ENCODE measurements at places on chromosomes 5 and 9. TPM values are rescaled to one million over a fixed set of nuclear protein-coding genes. Genes with fewer than 3 reads are reported as not detected.

GRCh38 chr5:154238776-154239481 is 48.4 kb downstream of the GALNT10 start:
- no peak for DNase-seq

DNA sequence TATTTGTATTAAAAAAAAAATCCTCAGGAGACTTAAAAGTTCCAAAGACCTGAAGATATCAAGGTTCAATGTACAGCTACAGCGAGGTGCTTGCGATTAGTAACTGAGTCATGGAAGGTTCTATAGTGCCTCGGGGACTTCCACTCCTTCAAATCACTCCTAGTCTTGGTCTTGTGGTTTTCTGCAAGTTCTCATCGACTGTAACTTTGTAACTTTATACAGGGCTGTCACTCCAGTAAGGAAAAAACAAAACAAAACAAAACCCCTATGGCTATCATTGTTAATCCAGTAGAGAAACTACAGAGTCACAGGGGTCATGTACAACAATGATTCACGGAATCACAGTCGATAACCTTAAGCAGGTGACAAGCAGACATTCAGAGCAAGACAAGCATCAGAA is 39.8 kb upstream of the SELENOP start:
- DNase-seq: no peak

GRCh38 chr9:93164085-93164484 is 19.9 kb upstream of the WNK2 start:
- no peak for DNase-seq

DNA sequence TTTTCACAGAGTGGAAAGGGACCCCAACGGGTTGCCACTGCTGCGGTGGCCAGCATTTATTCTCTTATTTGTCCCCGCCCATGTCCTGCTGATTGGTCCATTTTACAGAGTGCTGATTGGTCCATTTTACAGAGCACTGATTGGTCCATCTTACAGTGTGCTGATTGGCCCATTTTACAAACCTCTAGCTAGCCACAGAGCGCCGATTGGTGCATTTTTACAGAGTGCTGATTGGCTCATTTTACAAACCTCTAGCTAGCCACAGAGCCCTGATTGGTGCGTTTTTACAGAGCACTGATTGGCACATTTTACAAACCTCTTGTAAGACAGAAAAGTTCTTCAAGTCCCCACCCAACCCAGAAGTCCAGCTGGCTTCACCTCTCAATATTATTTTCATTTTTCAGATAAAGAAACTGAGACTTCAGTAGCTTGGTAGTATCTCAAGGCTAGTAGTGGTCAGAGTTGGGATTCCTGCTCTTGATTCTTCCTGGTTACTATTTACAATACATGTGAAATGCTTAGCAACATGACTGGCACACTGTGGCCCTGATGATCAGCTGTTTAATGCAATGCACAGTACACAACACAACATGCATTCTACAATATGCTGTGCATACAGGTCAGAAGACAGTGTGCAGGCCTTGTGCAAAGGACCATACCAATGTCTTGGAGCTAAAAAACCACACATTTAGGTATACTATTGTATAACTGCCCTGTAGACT is 63.6 kb upstream of the BOD1 start:
- no peak for DNase-seq

DNA sequence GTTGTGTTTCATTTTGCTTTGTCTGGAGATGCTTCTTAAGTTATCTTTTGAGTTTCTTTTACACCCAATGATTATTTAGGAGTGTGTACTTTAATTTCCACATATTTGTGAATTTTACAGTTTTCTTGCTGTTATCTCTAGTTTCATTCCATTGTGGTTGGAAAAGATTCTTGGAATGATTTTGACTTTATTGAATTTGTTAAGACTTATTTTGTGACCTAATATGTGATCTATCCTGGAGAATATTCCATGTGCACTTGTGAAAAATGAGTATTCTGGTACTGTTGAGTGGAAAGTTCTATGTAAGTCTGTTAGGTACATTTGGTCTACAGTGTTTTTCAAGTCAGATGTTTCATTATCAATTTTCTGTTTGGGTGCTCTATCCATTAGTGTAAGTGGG is 24.4 kb upstream of the GRAMD2B start:
- DNase-seq: no peak

DNA sequence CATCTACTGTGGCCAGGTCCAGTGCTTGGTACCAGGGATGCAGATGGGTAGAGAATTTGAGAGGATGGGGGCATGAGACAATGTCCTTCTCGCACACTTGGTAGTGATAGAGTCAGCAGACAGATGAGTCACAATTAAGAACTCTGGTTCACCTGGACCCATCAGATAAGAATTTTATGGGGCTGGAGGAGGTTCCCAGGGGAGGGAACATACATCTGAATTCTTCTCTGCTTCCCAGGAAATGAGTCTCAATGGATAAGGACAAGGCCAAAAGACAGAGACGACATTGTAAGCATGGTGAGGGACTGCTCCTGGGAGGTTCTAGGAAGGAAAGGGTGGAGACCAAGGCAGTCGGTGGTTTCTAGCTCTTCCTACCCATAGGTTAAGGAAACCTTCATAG is 5.3 kb downstream of the SLC4A9 start:
- DNase-seq: no peak

GRCh38 chr9:19807182-19807892 is 18.5 kb upstream of the SLC24A2 start:
- no peak for DNase-seq

DNA sequence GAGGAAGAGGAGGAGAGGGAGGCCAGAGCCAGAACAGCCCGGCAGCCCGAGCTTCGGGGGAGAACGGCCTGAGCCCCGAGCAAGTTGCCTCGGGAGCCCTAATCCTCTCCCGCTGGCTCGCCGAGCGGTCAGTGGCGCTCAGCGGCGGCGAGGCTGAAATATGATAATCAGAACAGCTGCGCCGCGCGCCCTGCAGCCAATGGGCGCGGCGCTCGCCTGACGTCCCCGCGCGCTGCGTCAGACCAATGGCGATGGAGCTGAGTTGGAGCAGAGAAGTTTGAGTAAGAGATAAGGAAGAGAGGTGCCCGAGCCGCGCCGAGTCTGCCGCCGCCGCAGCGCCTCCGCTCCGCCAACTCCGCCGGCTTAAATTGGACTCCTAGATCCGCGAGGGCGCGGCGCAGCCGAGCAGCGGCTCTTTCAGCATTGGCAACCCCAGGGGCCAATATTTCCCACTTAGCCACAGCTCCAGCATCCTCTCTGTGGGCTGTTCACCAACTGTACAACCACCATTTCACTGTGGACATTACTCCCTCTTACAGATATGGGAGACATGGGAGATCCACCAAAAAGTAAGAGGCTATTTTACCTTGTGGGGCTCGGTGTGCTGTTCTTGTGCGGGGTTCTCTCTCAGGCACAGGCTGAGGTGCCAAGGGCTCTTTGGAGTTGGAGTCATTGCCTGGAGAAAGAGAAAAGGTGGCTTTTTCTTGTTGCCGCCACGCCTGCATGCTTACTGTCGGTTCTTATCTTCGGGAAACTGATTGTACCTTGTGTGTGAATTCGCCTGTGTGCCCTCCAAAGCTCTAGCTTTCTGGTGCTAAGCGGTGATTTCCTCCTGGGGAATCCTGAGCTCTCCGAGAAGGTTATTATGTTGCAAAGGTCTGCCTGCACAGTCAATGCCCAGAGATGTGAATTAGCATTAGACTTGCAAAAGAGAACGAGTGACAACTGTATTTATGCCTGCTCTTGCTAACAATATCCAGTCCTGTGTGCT is at the start of gene ISL1:
TSS of gene ISL1 (plus strand) at position 318 of the 991 bp plus-strand sequence. CDS start at position 542, 224 bp downstream.
- peak; percentile 42 for DNase-seq

DNA sequence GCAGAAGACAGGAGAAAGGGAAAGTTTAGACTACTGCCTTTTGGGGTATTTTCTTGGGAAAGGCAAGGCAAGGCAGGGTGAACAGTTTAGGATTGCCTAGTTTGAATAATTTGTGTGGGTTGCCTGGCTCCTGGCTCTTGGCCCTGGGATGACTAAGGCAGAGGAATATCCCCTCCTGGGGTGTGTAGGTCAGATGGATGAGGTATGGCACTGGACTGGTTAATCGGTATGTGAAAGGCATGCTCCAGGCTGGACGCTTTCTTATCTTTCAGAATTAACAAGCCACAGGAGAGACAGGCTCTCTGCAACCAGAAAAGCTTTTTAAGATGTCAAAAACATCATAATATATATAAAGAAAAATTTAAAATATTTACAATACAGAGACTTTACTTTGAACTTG is 58.6 kb downstream of the STARD4 start:
- no peak for DNase-seq

Gene FYB1
- 109 TPM for total RNA-seq

- DNase-seq: no peak
Measured at GRCh38 chr9:71037521-71037920, 83.9 kb downstream of the TRPM3 start.

GRCh38 chr9:133058550-133059320 is 3.0 kb upstream of the CEL start:
- peak; percentile 28 for DNase-seq

DNA sequence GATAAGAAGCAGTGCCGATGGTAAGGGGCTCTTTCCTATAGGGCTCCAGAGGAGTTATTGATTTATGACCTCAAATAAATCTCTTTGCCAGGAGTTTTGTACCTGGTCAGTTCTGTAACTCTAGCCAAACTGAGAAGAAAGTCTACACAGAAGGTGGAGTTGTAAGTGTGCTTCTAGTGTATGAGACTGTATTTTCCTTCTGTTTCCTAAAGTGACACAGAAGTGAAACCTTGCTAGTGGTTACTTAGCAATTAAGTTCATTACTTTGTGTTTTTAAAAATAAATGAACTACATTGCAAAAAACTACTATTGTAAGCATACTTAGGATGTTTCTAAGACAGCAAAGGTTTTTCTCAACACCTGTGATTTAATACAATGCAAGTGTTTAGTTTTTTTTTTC is 48.7 kb upstream of the ACTBL2 start:
- DNase-seq: no peak

Gene NMUR2
- not detected for total RNA-seq

Gene COL23A1
- not detected for total RNA-seq

DNA sequence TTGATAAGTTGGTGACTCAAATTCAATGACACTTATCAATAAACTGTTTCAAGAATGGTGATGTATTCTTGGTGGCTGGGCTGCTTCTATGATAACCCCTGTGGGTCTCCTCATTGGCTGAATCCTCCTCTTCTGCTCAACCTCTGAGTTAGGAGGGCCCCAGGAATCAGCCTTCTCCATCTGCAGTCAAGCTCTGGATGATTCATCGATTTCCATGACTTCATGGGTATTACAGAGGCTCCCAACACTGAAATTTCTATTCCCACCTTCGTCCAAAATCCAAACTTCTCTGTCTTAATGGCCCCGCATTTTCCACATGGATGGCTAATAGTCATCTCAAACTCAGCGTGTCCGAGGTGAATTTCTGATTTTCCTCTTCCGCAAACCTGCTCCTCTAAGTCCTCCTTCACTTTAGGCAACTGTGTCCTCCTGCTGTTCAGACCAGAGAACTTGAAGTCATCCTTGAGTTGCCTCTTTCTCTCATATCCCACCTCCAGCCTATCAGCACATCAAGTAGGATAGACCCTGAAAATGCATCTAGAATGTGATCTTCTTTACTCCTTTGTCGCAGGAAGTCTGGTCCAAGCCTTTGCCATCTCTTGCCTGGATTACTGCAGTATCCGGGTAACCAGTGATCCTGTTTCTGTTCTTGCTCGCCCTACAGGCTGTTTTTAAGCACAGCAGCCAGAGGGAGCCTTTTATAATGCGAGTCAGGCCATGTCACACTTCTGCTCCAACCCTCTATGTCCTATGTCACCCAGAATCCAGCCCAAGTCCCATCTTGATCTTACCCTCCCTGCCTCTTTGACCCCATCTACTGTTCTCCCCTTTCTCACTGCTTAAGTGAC is 41.4 kb upstream of the IL7R start:
- peak; percentile 72 for DNase-seq

GRCh38 chr5:116303810-116304209 is 219.0 kb downstream of the COMMD10 start:
- DNase-seq: no peak

GRCh38 chr5:55234121-55234700 is 803 bp upstream of the CCNO start:
- DNase-seq: peak; percentile 31

GRCh38 chr5:103464835-103465484 is 97.6 kb downstream of the NUDT12 start:
- DNase-seq: no peak

Gene CDKN2B-AS1
- 0.21 TPM for total RNA-seq

DNA sequence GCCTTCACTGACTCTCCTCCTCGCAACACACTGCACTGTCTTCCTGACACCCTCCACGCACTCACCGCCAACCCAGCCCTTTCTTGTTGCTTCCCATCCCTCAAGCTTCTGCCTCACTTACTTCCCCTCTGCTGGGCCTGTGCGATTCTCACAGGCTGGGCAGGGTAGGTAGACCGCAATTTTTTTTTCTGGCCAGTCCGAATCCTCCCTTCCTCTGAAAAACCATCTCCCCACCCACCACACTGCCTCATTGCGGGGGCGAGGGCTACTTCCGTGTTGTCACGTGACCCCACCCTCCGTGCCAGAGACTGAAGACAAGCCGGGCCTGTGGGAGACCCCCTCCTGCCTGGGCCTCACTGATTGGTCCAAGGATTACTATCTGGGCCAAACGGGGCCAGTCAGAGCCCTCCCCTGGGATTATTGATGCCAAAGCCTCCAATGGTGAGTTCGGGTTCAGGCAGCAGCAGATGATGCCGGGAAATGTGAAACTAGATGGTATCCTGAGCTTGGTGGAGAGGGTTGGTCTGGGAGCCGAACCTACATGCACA is 73.1 kb downstream of the STK10 start:
- DNase-seq: peak; percentile 92

GRCh38 chr9:69317894-69318293 is 7.1 kb upstream of the ENTREP1 start:
- DNase-seq: peak; percentile 55

All from activated CD4-positive, alpha-beta T cell treated with anti-CD3 and anti-CD28 coated beads for 36 hours (primary cell).